Astrocyte of the spinal cord (primary cell): ENCODE measurements at places on chromosomes 13 and 19.

- no peak for DNase-seq
Observed at GRCh38 chr13:30908416-30908980, 2.4 kb downstream of the MEDAG start.

- no peak for DNase-seq
Observed at GRCh38 chr13:48542581-48543341, 9.9 kb upstream of the RCBTB2 start.

DNA sequence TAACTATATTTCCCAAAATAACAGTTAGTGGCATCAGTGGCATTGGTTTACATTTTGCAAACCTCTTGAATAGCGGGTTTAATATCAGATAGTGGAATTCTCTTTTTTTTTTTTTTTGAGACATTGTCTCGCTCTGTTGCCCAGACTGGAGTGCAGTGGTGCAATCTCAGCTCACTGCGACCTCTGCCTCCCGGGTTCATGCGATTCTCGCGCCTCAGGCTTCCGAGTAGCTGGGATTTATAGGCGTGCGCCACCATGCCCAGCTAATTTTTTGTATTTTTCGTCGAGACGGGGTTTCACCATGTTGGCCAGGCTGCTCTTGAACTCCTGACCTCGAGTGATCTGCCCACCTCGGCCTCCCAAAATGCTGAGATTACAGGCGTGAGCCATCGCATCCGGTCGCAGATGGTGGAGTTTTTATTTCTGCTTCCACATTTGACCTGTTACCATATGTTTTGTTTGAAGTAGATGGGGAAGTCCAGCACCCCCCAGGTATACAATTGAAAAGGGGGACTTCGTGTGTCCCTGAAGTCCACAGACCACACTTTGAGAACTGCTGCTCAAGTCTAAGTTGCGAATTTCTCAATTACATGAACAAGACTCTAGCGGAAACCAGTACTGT, 40.5 kb upstream of the XPO4 start:
- no peak for DNase-seq

GRCh38 chr13:40094056-40094455, 438.6 kb downstream of the COG6 start:
- DNase-seq = no peak
